ENCODE measurements at places on chromosomes 2 and 18.
A peak's percentile ranks its signal among the peaks of the same experiment; 100 is the strongest.

DNA sequence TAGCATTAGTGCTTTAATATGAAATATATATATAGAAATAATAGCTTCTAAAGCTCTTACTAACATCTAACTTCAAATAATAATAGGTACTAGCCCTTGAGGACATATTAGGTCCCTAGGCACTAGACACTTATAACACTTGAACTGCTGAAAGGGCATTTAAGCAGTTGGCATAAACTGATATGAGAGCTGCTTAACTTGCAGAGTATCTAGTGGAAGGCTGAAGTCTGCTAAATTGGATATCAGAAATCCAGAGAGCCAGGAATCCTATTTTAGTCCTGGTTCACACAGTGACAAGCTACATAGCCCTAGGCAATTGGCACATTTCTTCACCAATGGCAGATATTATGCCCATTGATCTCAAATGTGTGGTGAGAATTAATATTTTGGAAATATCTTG, 326.9 kb upstream of the UBE2E3 start:
- DNase-seq = no peak

DNA sequence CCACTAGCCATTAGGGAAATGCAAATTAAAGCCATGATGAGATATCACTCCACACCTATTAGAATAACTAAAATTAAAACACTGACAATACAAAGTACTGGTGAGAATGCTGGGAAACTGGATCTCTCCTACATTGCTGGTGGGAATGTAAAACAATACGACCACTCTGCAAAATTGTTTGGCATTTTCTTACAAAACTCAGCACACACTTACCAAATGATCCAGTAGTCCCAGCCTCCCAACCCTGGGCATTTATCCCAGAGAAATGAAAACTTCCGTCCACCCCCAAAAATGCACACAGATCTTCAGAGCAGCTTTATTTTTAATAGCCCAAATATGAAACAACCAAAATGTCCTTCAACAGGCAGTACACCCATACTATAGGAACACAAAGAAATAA, 8.9 kb upstream of the TMSB10 start:
- DNase-seq = no peak

GRCh38 chr2:56681659-56682396, 498.0 kb downstream of the CCDC85A start:
- no peak for DNase-seq

DNA sequence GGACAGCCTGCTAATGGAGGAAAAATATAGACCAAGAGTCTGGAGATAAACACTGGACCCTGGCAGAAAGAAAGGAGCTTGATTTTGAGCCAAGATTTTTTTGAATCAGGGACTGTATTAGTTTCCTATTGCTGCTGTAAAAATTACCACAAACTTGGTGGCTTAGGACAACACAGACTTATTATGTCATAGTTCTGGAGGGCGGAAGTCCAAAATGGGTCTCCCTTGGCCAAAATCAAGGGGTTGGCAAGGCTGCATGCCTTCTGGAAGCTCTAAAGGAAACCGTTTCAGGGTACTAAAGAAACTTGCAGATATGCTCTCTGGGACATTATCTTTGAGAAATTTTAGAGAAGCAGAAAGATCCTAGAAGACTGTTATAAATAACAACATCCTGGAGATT, 140.1 kb downstream of the BABAM2 start:
- no peak for DNase-seq

DNA sequence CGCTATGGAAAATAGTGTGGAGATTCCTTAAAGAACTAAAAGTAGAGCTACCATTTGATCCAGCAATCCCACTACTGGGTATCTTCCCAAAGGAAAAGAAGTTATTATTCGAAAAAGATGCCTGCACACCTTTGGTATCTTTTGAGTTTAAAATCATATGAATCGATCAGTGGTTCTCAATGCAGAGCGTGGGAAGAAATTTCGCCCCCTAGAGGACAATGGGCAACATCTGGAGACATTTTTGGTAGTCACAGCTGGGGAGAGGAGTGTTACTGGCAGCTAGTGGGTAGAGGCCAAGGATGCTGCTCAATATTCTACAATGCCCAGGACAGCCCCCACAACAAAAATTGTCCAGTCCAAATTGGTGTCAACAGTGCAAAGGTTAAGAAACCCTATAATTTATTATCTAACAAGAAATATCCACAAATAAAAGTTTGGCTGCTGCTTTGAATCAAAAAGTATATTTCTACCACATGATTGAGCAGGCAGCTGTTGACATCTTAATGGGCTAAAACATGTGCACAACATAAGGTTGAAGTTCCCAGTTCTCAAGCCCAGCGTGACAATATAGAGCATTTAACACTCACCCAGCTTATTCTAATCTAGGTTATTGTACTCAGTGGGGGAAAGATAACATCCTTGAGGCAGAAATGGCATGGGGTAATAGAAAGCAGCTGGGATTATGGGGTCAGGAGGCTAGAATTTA, 425.7 kb downstream of the LRATD1 start:
- no peak for DNase-seq

GRCh38 chr2:217277646-217278398, 418.0 kb upstream of the TNP1 start:
- DNase-seq = no peak

DNA sequence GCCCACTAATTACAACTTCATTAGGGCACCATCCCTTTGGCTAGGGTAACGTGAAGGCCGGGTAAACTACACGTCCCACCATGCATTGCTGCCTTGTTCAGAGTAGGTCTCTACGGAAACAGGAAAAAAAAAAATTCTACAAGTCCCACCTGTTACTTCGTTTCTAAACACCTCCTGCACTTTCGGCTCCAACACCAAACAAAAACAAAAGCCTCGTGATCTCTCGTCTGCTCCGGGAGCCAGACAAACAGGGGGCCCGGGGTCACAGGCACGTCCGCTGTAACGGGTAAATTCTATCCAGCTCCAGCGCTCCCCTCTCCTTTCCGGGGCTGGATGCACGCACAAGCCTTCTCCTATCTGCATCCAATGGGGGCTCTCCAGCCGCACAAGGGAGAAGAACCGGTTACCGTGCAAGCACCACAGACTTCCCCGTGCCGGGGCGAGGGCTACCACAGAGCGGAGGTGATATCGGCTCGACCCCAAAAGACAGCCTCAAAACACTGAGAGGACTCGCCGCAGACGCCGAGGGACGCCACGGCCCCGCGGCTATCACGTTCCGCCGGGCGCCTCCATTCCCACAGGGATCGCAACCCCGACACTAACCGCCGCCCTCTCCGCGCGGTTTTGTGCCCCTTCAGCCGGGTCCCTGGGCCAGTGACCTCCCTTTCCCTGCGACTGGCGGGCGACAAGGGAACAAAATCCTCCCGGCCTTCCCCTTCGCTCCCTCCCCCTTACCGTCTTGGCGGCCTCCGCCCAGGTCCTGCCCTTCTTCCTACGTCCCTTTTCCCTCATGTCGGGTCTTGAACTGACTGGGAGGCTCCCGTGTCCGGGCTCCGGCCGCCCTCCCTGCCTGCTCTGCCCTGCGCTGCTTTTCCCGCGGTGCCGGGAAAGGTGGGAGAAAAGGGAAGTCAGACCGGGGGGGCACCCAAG, 591 bp downstream of the ASXL2 start:
- DNase-seq = peak; percentile 27

DNA sequence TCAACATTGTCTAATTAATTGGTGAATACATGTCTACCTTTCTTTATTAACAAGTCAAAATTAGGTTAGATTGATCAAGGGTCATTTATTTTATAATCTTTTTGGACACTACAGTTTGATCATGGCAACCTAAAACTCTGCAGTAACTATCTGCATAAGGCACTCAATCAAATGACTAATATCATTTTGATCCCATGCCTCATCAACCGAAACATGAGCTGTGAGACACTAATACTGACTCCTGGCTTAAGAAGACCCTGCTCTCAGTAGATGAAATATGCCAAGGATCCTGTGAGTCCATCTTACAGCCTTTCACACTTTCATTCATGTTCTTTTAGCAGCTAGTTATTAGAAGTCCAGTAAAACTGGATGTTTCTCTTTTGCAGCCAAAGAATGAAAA, 169.4 kb upstream of the CAVIN2 start:
- DNase-seq = no peak

DNA sequence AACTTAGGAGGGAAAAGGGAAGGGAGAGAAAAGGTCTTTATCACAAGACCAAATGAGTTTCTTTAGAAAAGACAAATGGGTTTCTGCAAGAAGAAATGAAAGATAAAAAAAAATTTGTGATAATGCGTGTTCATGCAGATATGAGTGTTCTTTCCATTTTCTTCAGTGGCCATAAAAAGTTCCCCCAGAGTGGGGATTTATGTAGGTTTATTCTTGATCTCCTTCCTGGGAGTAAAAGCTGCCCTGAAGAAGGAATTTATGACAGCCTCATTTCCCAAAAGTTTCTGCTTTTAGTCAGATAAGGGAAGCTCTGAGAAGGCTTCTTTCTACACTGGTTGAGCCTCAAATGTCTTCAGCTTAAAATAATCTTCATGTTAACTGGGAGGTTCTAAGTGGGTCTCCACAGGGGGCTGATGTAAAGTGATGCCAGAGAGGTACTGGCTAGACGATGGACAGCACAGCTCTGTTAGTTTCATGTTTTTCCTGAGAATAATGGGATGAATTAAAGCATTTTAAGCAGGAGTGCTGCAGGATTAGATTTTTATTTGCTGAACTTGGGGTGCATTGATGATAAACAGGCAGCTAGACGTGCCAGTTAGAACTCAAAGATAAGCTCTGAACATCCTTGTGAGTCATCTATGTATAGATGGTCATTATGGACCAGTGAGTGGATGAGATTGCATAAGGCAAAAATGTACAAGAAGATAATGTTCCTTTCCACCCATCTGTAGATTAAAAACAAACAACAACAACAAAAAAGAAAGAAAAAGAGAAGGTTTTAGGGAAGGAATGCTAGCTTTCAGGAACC, 99.4 kb upstream of the MSH2 start:
- no peak for DNase-seq

DNA sequence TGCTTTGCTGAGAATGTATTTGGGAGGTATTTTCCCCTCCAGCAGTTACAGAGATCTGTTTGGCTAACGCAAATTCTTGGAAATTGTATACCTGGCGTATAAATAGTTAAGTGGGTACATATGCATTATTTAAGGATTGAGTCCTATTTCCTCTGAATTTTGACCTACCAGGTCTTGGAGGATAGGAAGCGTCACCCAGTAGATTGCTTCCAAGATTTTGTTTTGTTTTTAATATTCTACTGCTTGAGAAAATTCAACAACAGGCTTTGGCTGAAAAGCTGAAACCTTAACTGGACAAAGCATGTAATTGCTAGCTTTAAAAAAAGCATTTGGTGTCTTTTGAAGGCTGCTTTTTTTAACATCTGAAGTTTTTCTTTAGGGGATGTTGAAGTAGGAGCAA, 150.1 kb downstream of the WDSUB1 start:
- DNase-seq = no peak

GRCh38 chr18:70377317-70377799, 88.5 kb downstream of the SOCS6 start:
- DNase-seq = no peak

DNA sequence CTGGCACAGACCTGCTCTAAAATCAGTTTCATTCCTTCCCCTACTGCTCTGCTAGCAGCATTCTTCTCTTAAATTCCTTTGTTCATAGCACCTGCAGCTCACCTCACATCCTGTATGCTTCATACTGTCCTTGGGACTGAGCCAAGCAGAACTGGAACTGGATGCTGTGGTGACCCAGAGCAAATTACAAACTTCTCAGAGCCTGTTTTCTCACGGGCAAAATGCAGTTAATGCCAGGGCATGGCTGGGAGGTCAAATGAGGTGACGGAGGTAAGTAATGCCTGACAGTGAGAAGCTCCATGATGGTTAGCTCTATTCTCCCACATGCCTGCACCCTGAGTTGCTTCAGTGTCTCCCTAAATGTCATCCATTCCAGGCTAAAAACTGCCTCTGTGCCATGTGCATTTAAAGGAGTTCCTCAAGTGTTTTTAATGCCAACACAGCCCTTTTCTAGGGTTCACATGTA, 29.7 kb downstream of the C2orf42 start:
- DNase-seq = no peak

GRCh38 chr2:216539791-216540241, 41.2 kb downstream of the RPL37A start:
- no peak for DNase-seq

DNA sequence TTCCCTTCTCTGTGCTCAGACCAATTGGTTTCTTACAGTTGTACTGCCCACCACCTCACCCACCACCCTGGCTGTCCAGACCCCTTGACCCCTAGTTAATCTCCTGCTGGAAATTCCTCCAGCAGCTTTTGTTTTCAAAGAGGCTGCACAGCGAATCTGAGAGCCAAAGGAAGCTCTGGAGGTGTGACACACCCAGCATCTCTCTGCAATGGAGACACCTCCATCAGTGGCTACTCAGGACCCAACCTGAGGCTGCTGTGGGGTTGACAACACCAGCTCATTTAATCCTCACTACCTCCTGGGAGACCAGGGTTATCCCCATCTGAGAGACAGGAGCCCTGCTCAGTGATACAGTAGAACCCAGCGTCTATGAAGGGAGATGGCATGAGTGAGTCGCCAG, 86.4 kb downstream of the BIN1 start:
- DNase-seq = no peak

DNA sequence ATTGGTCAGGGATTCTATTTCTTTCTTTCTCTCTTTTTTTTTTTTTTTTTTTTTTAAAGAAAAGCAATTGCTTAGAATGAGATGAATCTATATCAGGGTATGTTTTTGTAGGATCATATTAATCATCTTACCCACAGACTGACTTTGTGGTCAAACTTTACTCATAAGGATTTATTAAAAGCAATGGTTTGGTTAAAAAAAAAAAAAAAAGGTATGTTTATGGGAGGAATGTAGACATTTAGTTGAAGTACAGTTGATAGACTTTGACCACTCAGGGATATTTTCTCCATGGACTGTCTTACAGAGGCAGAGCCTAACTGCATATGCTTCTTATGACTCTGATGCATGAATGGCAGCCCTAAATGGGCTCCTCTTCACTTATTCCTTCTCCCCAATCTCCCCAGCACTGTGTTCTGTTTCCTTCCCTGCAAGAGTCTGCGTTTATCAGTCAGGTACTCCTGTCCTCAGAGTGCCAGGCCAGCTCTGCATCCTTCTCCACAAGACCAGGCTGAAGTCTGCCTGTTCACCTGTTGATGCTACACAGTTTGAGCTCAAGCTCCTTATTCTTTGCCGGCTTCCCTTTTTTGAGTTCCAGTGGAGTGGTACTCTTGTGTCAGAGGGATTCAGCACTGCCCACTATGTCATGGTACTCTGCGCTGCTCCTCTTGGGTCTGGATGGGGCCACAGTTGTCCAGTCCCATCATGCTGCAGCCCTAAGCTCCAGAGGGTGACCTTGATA, 24.3 kb downstream of the CRIM1 start:
- no peak for DNase-seq

DNA sequence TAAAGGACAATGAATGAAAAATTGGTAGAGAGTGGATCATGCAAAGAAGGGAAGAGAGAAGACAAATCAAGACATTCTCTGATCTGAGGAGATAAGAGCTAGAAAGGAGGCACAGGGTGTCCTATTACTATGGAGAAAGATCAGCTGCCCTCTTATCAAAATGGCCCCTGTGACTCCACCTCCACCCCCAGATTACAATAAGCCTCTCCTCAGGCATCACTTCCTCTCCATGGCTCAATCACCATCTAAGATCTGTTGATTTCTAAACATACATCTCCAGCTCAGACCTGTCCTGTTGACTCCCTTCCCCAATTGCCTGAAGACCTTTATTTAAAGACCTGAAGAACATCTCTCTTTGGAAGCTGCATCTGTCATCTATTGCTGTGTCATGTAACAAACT, 43.2 kb downstream of the SP100 start:
- DNase-seq = no peak

Measured in stimulated activated CD4-positive, alpha-beta T cell treated with anti-CD3 and anti-CD28 coated beads, Interleukin-4, amount 100 ng/mL, for 48 hours (primary cell).